ENCODE measurements at places on chromosomes 6 and 20.

- no peak for DNase-seq
These were observed 64.7 kb upstream of the TIAM2 start for GRCh38 chr6:154930451-154930851.

DNA sequence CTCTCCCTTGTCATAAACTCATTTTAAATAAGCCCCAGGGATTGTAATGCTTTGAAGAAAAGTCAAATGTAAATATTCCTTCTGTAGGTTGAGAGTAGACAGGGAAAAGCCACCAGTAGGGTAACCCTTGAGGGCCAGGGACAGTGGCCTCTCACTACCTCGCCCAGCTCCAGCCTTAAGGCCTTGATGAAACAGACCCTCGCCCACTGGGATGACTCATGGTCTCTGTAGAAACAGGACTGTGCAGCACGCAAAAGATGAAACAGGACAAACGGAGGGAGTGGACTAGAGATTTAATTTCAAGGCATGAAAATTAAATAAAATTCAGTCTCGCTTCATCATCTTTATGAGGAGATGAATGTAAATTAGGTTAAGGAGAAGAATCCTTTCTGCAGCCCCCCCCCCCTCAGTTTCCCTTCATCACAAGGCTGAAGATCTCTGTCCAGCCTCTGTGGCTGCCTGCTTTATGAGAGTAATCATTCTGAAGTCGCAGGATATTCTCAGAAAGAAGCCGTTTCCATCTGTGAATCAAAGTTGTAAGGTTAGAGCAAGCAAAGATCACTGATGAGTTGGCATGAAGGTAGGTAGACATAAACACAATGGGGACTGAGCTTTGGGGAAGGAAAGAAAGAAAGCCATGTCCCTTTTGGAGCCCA lies 60.4 kb downstream of the TMEM200A start:
- DNase-seq, result peak; percentile 66

DNA sequence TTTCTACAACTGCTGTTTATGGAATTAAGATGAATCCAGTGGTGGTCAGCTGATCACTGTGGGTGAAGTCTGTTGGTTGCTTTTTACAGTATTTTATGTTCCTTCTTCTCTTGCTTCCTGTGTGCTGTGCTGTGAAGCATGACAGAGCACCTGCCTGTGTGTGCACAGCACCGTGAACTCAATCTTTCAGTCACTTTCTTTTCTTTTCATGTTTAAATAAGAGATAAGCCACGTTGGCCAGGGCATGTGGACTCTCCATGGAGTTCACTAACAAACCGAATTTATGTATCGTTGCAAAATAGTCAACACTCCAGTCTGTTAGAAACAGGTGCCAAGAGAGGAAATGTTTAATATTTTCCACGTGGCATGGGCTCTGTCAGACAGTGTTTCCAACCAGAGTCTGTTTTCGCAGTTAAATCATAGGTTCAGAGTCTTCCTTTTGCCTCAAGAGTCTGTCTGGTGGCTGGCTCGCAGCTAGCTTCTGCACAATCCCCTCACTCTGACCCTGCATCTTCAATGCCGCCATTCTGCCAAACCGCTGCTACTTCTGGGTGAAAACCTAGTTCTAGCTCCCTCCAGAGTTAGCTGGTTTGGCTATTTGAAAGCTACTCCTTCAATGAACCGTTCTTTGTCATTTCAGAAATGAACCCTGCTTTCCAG lies 73.2 kb downstream of the QRSL1 start:
- no peak for DNase-seq

DNA sequence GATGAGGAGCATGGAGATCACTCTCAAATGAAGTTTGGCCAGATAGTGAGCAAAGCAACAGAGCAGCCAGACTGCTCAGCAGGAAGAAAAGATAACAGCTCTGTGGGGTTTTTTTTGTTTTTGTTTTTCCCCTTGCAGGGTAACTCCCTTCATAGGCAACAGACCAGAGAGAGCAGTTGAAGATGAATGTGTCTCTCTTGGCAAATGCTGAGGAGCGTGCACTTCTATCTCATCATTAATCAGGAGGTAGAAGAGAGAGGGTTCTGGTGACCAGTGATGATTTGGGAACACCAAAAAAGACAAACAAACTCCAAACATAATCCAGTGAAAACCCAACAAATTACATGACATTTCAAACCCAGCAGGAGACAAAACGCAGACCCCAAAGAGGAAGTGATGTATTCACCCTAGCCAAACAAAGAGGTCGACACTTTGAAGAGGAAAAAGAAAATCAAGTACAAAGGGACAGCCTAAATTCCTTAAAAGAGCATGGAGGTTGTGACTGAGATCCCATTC lies 66.2 kb upstream of the RREB1 start:
- DNase-seq, result no peak

DNA sequence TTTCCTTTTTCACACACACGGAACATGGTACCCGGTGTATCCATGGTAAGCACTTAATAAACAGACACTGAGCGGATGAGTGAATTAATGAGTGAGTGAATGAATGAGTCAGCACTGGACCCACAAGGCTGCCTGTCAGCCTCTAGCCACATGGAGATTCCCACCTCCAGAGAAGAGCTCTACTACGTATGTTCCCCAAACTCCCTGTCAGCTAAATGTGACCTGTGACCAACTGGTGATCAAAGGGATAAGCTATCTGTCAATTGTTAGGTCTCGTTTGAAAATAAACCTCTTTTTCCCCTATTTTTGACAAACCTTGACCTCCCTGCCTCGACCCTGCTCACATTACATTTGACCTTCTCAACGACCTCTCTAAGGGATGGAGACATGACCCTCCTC lies 24.5 kb upstream of the TAF8 start:
- no peak for DNase-seq

All from foreskin fibroblast (primary cell).